ENCODE measurements at places on chromosomes 1 and 21. TPM values are rescaled to one million over a fixed set of nuclear protein-coding genes. Genes with fewer than 3 reads are reported as not detected.
A peak's percentile ranks its signal among the peaks of the same experiment; 100 is the strongest.

Gene AMPD1
- total RNA-seq, result not detected

Gene HHIPL2
- total RNA-seq, result 0.06 TPM

Gene FCER1G
- total RNA-seq, result 17.4 TPM

Gene SGIP1
- total RNA-seq, result 0.73 TPM

DNA sequence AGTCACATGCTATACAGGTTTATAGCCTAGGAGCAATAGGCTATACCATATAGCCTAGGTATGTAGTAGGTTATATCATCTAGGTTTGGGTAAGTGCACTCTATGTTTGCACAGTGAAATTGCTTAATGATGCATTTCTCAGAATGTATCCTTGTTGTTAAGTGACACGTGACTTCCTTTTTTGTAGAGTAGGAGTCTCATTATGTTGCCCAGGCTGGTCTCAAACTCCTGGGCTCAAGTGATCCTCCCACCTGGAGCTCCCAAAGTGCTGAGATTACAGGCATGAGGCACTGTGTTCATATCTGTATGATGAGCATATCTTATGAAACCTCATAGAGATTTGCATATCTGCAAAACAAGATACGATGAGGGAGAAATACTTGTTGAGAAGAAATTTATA, 13.8 kb upstream of the ABCB10 start:
- no peak for DNase-seq
- H3K27ac ChIP-seq, result no peak overlapping the region
- no peaks in the 10 kb centered on the region for H3K36me3 ChIP-seq
- no peak overlapping the region for H3K4me3 ChIP-seq
- no peaks in the 10 kb centered on the region for H3K27me3 ChIP-seq

- no peak overlapping the region for H3K4me3 ChIP-seq
- H3K4me1 ChIP-seq, result peaks cover 9% of the 10 kb centered on the region
- H3K27me3 ChIP-seq, result no peaks in the 10 kb centered on the region
- no peak overlapping the region for H3K27ac ChIP-seq
- H3K36me3 ChIP-seq, result no peaks in the 10 kb centered on the region
These were observed 10.4 kb downstream of the RNF19B start for GRCh38 chr1:32954168-32954567.

GRCh38 chr1:109719337-109719837, 7.3 kb downstream of the GSTM5 start:
- H3K36me3 ChIP-seq, result no peaks in the 10 kb centered on the region
- H3K27me3 ChIP-seq, result no peaks in the 10 kb centered on the region
- H3K4me1 ChIP-seq, result peaks cover 4% of the 10 kb centered on the region
- no peak overlapping the region for H3K27ac ChIP-seq

DNA sequence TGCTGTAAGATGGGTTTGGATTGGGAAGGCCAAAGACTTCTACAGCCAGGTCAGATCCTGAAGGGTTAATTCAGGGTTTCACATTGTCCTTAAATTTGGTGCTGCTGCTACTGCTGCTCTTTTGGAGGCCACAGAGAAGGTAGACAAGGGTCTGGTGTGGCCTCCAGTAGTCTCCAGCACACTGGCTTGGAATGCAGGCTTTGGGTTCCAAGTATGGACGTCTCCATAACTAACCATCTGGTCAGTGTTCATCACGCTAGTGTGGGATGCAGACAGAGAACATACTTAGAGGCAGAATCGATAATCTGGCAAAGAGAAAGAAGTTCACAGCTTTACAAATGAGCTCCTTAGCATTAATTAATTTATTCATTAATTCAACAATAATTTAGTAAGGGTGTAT, 154.1 kb downstream of the ZBTB18 start:
- no peak overlapping the region for H3K27ac ChIP-seq
- H3K36me3 ChIP-seq, result no peaks in the 10 kb centered on the region
- no peaks in the 10 kb centered on the region for H3K27me3 ChIP-seq
- DNase-seq, result no peak
- no peaks in the 10 kb centered on the region for H3K4me1 ChIP-seq

DNA sequence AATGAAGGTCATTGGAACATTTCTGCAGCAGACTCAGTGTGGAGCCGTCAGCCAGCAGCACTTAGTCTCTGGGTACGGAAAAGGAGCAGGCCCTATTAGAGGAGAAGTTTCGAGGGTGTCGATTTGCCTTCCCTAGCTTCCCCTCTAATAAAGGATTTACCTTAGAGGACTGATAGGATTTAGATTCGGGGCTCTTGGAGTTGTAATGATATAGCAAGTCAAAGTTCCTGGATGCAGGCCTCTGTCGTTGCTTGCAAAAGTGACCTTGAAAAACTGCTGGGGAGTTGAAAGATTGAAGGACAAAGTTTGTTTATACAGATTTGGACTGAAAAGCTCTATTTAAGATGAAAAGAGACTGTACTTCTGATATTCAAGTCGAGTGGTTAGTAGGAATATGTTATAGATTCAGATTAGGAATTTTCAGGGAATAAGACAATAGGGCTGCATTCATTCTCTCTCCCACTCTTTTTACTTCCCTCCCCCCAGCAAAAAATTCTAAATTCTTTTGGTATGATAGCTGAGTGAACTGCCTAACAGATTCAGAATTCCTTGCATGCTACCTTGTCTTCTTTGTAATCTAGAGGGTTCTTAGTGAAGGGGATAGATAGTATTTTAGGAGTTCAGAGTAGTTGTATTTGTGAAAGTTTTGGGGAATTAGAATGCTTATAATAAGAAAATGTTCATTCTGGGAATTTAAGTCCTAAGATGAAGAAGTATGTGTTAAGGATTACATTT, 19.2 kb downstream of the NFYC start:
- peak overlapping the region; percentile 41 for H3K4me3 ChIP-seq
- peaks cover 38% of the 10 kb centered on the region for H3K4me1 ChIP-seq
- H3K36me3 ChIP-seq, result no peaks in the 10 kb centered on the region
- H3K27me3 ChIP-seq, result no peaks in the 10 kb centered on the region

DNA sequence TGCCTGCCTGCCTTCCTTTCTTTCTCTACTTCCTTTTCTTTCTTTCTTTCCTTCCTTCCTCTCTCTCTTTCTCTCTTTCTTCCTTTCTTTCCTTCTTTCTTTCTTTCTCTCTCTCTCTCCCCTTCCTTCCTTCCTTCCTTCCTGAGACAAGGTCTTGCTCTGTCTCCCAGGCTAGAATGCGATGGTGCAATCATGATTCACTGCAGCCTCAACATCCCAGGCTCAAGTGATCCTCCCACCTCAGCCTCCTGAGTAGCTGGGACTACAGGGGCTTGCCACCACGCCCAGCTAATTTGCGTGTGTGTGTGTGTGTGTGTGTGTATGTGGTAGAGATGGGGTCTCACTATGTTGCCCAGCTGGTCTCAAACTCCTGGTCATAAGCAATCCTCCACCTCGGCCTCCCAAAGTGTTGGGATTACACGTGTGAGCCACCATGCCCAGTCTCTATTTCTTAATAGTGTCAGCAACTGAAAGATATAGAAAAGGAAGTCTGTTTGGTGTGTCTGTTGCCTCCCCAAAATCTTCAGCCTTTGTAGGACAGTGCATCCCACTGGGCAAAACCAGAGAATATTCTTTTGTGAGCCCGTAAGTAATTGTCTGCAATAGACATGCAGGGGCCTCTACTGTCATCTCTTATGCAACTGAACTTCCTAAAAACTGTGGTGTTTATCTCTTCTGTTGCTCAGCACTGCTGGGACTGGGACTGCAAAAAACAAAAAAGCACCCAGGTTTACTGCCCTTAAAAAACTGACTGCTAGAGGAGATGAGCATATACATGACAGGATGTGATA, 20.9 kb upstream of the RAB4A start:
- no peaks in the 10 kb centered on the region for H3K36me3 ChIP-seq
- no peak overlapping the region for H3K4me3 ChIP-seq
- no peak overlapping the region for H3K27ac ChIP-seq
- no peaks in the 10 kb centered on the region for H3K27me3 ChIP-seq
- H3K4me1 ChIP-seq, result no peaks in the 10 kb centered on the region

DNA sequence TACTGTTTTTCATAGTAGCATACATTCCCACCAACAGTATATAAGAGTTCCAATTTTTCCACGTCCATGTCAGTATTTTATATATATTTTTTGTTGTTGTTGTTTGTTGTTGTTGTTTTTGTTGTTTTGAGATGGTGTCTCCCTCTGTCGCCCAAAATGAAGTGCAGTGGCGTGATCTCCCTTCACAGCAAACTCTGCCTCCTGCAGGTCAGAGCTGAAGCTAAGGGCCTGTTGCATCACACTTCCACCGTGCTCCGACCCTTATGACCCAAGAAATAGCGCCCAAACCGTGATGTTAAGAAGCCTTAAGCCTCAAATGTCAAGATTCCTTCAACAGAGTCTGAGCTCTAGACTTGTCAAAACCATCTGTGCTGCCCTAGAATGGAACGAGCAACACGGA, 2032.3 kb downstream of the MRPL39 start:
- no peaks in the 10 kb centered on the region for H3K27me3 ChIP-seq
- DNase-seq, result no peak
- H3K4me3 ChIP-seq, result no peak overlapping the region
- H3K36me3 ChIP-seq, result no peaks in the 10 kb centered on the region

- H3K27me3 ChIP-seq, result no peaks in the 10 kb centered on the region
- no peaks in the 10 kb centered on the region for H3K36me3 ChIP-seq
- DNase-seq, result no peak
- H3K27ac ChIP-seq, result no peak overlapping the region
- no peaks in the 10 kb centered on the region for H3K4me1 ChIP-seq
These were observed 15.1 kb downstream of the PSRC1 start for GRCh38 chr1:109267743-109268300.

GRCh38 chr1:2556277-2556677, at the start of gene TNFRSF14:
Gene TNFRSF14, plus strand, starts transcription at chr1:2556371. Its CDS starts 294 bp downstream, at chr1:2556665.
- peak; percentile 80 for DNase-seq
- no peaks in the 10 kb centered on the region for H3K36me3 ChIP-seq
- H3K4me1 ChIP-seq, result peaks cover 4% of the 10 kb centered on the region
- H3K27ac ChIP-seq, result peak within 1 kb of the TSS; percentile 85
- peak within 1 kb of the TSS; percentile 47 for H3K4me3 ChIP-seq

DNA sequence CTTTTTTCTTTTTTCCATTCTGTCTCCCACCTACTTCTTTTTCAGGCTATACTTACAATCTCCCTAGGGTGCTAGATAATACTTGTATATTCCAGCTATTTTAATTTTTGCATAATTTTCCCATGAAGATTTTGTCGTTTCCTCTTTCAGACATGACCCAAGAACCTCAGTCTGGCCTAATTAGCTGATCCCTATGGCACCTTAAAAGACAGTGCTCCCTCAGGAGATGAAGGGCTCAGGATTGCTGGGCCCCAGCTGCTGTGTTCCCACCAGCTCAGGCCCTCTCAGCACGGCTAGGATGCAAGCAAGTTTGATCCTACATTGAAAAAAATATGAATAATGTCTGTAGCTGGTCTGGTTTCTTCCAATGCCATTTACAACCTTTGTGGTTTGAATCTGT, 55.0 kb upstream of the RGS5 start:
- H3K4me3 ChIP-seq, result no peak overlapping the region
- H3K36me3 ChIP-seq, result no peaks in the 10 kb centered on the region
- DNase-seq, result no peak
- H3K27me3 ChIP-seq, result no peaks in the 10 kb centered on the region
- no peaks in the 10 kb centered on the region for H3K4me1 ChIP-seq

DNA sequence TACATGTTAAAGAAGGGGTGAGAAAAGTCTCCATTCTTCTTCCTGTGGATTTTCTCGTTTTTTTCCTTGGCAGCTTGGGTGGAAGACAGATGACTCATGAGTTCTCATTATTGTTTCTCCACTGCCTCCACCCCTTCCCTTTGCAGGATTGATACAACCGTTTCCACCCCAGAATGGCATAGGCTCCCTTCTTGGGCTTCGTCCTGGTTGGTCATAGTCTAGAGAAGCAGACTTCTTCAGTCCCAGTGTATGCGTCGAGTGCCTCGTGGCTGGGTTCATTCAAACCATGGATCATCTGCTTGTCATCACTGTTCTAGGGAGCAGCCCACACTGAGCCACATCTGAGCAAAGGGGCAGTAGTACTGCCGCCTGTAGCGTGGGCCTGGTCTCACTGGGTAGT, 13.7 kb downstream of the PTGFRN start:
- H3K4me1 ChIP-seq, result peaks cover 5% of the 10 kb centered on the region
- H3K27ac ChIP-seq, result no peak overlapping the region
- H3K4me3 ChIP-seq, result no peak overlapping the region
- DNase-seq, result no peak
- H3K27me3 ChIP-seq, result no peaks in the 10 kb centered on the region

- no peak overlapping the region for H3K4me3 ChIP-seq
- no peak overlapping the region for H3K27ac ChIP-seq
- H3K4me1 ChIP-seq, result peaks cover 10% of the 10 kb centered on the region
- no peaks in the 10 kb centered on the region for H3K27me3 ChIP-seq
- no peak for DNase-seq
These were observed 8.1 kb downstream of the ARV1 start for GRCh38 chr1:230986976-230987375.

GRCh38 chr1:72137656-72138055, 144.7 kb downstream of the NEGR1 start:
- H3K4me1 ChIP-seq, result no peaks in the 10 kb centered on the region
- H3K27me3 ChIP-seq, result no peaks in the 10 kb centered on the region
- H3K4me3 ChIP-seq, result no peak overlapping the region
- H3K36me3 ChIP-seq, result no peaks in the 10 kb centered on the region
- H3K27ac ChIP-seq, result no peak overlapping the region
- DNase-seq, result no peak

DNA sequence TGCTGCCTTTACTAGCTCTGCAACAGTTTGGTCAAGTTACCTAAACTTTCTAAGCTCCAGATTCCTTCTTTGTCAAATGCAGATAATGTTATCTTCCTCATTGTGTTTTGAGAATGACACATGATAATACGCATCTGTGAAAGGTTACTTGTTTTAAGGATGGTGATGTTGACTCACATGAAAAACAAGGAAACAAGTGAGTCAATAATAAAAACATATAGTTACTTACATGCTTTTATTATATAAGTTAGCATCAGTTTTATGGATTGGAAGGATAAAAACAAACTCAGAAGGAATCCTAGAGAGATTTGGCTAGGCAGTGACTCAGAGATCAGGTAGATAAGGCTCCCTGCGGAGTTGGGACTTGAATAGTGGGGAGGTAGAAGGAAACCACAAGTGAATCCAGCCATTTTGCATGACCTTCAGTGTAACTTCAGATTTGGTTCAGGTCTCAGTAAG, 144.6 kb downstream of the LMO4 start:
- no peak for DNase-seq
- H3K36me3 ChIP-seq, result no peaks in the 10 kb centered on the region
- H3K4me3 ChIP-seq, result no peak overlapping the region
- no peaks in the 10 kb centered on the region for H3K27me3 ChIP-seq

DNA sequence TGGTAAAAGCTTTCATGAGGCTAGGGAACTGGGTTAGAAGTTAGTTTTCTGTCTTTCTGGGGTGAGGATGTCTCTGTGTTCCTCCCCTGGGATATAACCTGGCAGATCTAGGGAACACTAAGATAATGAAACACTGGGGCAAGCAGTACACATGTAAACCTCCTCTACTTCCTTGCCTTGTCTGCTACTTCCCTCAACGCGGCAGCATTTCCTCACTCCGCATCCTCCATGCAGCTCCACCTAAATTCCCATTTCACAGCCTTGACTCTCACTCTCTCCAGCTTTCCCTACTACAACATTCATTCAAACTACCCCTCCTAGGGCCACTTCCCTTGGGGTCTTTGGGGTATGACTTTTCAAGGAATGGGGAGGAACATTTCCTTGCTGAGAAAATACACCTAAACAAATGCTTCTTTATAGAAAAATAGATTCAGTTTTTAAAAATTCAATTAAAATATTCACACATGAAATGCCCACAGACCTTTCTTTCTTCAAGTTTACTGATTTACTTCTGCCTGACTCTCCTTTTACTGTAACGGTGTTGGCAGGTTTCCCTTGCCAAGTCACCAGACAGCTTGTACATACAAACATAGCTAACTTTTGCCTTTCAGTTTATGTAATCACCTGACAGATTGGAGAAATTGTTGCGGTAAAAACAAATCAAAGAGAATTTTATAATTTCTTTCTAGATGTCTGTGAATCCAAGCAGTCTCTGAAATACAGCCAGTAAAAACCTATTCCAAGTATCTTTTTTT, 90.1 kb downstream of the TNFSF18 start:
- no peak overlapping the region for H3K4me3 ChIP-seq
- peak; percentile 82 for DNase-seq
- H3K27me3 ChIP-seq, result no peaks in the 10 kb centered on the region
